ENCODE measurements at places on chromosomes 7 and 10. TPM values are rescaled to one million over a fixed set of nuclear protein-coding genes. Genes with fewer than 3 reads are reported as not detected.

- peak; percentile 37 for DNase-seq
Observed at GRCh38 chr7:80790877-80791276, 128.0 kb downstream of the SEMA3C start.

The GSDME gene
- 21.9 TPM for total RNA-seq

DNA sequence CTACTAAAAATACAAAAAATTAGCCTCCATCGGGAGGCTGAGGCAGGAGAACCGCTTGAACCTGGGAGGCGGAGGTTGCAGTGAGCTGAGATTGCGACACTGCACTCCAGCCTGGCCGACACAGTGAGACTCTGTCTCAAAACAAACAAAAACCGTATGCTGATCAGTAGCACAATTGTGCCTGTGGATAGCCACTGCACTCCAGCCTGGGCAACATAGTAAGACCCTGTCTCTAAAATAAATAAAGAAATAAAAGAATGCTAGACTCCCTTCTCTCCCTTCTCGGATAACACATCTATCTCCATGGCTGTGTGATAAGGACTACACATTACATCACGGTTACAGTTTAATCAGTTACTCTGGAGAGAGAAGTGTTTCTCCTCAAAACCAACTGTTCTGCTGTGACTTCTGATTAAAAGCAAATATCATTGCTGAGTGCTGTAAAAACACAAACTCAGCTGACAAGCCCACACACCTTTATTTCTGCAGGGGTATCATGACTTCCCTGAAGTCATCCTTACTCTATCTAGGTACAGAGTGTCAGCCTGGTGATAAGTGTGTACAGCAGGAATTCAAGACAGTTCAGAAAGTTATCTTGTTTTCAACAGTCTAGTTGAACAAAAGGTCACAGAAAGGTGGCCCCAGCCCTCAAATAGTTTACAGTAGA lies 5.3 kb upstream of the ARHGAP19 start:
- DNase-seq, result no peak

GRCh38 chr10:108783897-108784296 lies 1139.4 kb downstream of the XPNPEP1 start:
- no peak for DNase-seq

The FXYD4 gene
- not detected for total RNA-seq

The ZPBP gene
- not detected for total RNA-seq

The AS3MT gene
- total RNA-seq, result 2.1 TPM

DNA sequence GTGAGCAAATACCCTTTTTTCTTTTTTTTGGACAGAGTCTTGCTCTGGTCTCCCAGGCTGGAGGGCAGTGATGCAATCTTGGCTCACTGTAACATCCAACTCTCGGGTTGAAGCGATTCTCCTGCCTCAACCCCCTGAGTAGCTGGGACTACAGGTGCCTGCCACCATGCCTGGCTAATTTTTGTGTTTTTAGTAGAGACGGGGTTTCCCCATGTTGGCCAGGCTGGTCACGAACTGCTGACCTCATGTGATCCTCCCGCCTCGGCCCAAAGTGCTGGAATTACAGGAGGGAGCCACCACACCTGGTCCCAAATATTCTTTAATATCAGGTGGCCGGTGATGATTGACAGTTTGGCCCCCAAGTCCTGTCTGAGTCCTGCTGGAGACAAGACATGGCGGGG lies 6.6 kb downstream of the LAT2 start:
- no peak for DNase-seq

The SPDYE2 gene
- not detected for total RNA-seq

Measured in uterus (tissue), 4 donors.